ENCODE measurements at places on chromosomes 4 and X. TPM values are rescaled to one million over a fixed set of nuclear protein-coding genes. Genes with fewer than 3 reads are reported as not detected.
A peak's percentile ranks its signal among the peaks of the same experiment; 100 is the strongest.

Gene PSAPL1
- not detected for total RNA-seq

Gene RRH
- 0.71 TPM for total RNA-seq

- DNase-seq: no peak
Measured at GRCh38 chr4:166017804-166018203, 144.8 kb downstream of the TLL1 start.

DNA sequence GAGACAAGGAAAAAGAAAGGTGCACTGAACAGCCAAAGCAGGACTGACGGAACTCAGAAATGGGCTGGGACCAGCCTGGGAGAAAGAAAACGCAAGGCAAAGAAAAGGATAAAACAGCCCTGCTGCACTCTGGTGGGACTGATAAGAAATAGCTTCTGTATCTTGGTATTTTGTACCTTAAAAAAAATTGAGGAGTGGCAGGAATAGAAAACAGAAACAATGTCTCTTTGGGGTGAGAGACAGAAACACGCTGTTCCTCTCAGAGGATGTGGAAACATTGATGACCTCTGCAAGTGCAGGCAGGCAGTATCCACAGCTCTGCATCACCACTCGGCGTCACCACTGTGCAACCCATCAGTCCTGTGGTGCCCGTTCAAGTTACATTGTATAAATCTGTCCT, 152.5 kb upstream of the SPRY1 start:
- DNase-seq: peak; percentile 48

DNA sequence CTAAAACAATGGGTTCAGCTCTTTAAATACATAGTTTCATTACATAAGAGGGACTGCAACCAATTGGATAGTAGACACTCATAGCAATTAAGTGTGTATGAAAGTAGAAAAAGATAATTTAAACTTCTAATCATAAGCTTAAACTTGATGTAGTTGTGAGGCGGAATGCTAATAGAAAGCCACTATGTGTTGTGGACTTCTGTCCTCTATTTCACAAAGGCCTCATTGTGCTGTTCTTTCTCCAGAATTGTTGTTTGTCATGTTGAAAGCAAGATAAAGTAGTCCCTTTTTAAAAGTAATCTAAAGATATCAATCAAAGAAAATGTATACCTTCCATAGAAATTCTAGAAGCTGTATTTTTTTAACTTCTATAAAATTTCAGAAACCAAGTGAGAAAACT, 329.4 kb downstream of the KLHL4 start:
- DNase-seq: no peak

DNA sequence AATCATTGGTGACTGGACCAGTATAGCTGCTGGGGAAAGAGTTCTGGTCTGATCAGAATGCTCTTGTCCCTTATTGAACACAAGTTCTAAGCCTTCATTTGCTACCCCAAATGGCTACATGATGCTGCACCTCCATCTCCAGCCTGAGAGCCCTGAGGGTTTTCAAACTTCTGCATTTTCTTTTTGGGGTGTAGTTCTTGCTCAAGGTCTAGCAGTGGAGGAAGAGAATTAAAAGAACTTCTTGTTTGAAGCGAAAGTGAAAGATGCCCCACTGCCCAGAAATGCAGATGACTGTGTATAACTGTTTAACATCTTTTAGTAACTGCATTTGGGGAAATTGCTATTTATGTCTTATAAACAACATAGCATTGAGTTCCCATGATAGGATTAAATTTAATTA, 38.5 kb downstream of the LAMTOR3 start:
- no peak for DNase-seq

GRCh38 chrX:20352504-20352903, 85.8 kb upstream of the RPS6KA3 start:
- DNase-seq: no peak

All from aorta (tissue), 5 donors.